ENCODE measurements at places on chromosomes 5 and 9.

DNA sequence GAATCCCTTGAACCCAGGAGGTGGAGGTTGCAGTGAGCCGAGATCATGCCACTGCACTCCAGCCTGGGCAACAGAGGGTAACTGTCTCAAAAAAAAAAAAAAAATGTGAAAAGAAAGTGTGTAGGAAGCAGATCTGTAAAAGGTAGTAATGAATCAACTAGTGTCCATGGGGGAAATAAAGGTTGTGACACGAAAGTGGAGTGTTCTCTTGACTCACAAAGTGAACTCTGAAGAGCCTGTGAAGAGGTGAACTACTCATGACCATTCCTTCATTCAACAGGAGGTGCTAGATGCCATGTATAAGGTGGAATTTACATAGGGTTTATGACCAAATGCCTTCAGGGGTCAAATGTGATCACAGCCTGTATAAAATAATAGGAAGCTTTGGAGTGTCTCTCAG lies 12.8 kb downstream of the IQGAP2 start:
- DNase-seq, result no peak

DNA sequence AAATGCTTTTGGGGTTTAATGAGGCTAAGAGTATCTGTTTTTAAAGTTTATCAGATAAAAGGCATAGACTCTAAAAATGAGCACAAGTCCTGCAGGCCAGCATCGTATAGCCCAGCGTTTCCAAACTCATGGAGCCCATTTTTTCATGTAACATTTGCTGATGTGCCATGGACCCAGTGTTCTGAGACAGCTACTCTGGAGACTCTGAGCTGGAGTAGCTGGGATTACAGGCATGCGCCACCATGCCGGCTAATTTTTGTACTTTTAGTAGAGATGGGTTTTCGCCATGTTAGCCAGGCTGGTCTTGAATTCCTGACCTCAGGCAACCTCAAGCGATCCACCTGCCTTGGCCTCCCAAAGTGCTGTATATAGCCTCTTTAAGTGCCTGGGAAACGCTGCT lies 15.8 kb downstream of the GLRX start:
- no peak for DNase-seq

DNA sequence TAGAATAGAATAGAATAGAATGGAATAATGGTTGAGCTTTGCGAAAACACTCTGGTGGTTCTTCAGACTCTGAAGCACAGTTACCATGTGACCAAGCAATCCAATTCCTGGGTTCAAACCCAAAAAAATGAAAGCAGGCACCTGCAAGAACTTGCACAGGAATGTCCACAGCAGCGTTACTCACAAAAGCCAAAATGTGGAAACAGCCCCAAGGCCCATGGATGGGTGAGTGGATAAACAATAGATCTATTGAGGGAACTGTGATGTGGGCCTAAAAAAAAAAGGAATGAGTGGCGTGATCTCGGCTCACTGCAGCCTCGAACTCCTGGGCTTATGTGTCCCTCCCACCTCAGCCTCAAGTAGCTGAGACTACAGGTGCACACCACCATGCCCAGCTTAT lies 21.4 kb upstream of the TMEM250 start:
- DNase-seq, result no peak

GRCh38 chr9:88534456-88535225 lies at the start of gene NXNL2:
TSS of gene NXNL2 (plus strand) at chr9:88535178. CDS start at chr9:88535435, 257 bp downstream.
- peak; percentile 60 for DNase-seq

GRCh38 chr9:87562530-87563170 lies 65.0 kb downstream of the DAPK1 start:
- DNase-seq, result no peak

DNA sequence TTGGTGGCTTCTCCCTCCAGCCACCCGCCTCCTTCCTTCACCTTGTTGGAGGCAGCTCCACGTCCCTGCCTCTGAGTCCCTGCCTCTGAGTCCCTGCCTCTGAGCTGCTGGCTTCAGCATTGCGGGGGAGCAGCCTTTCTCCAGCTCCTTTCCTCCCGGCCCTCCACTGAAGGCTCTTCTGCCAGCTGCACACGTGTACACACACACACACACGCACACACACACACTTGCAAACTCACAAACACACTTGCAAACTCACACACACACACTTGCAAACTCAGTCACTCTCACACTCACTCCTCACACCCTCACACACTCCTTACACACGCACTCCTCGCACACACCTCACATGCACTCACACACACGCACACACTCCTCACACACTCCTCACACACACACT lies 45.1 kb downstream of the C9orf50 start:
- peak; percentile 61 for DNase-seq

- no peak for DNase-seq
Observed at GRCh38 chr5:1750469-1750868, 49.2 kb downstream of the MRPL36 start.

GRCh38 chr9:92608909-92609445 lies 61.0 kb downstream of the IPPK start:
- DNase-seq, result peak; percentile 29

DNA sequence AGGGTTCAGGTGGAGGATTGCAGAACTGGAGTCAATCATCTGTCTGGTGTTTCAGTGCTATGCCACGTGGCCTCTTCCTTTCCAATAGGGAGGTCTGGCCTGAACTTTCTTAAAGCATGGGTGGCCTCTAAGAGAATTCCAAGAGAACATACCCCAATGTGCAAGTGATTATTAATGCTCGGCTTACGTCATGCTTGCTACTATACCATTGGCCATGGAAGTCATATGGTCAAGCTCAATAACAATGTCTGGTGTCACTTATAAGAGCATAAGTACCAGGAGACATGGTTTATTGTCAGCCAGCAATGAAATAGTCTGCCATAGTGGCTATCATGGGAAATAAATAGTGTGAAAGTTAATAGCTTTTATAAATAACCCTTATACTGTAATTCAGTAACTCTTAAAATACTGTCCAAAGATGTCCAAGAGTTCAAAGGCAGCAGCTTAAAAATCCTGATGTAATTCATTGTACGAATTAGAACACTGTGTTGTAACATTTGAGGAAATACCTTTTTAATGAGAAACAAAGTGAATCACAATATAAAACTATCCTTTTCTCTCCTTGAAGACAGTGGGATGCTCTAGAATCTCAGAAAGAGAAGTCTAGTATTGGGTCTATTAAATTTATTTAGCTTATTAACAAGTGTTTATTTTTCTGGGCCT lies 355.4 kb upstream of the PRR16 start:
- DNase-seq, result peak; percentile 22

- DNase-seq, result no peak
Observed at GRCh38 chr9:120770931-120771330, 22.3 kb downstream of the FBXW2 start.

GRCh38 chr5:67301285-67301903 lies 104.8 kb upstream of the CD180 start:
- no peak for DNase-seq

DNA sequence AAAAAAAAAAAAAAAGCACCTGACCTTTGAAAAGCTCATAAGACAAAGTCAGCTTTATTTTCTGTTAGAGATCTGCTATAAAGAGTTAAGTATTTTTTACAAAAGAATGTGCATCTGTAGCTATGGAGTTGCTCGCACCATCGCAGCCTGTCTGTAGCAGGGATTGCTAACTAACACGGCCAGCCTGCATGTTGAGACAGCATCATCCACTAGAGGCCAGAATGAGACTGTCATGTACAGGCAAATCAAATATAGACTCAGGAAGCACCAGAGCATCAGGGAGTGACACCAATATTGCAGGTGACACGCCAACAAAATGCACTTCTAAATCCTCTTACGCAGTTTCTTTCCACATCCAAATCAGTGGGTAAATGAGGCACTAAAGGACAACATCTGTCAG lies 136.3 kb upstream of the RASEF start:
- peak; percentile 62 for DNase-seq

- DNase-seq, result no peak
Observed at GRCh38 chr5:59767681-59768151, 125.8 kb downstream of the PDE4D start.

GRCh38 chr5:88888848-88889188 lies 5.8 kb upstream of the MEF2C start:
- no peak for DNase-seq

- no peak for DNase-seq
Observed at GRCh38 chr9:32525709-32526030, 326 bp downstream of the RIGI start.

DNA sequence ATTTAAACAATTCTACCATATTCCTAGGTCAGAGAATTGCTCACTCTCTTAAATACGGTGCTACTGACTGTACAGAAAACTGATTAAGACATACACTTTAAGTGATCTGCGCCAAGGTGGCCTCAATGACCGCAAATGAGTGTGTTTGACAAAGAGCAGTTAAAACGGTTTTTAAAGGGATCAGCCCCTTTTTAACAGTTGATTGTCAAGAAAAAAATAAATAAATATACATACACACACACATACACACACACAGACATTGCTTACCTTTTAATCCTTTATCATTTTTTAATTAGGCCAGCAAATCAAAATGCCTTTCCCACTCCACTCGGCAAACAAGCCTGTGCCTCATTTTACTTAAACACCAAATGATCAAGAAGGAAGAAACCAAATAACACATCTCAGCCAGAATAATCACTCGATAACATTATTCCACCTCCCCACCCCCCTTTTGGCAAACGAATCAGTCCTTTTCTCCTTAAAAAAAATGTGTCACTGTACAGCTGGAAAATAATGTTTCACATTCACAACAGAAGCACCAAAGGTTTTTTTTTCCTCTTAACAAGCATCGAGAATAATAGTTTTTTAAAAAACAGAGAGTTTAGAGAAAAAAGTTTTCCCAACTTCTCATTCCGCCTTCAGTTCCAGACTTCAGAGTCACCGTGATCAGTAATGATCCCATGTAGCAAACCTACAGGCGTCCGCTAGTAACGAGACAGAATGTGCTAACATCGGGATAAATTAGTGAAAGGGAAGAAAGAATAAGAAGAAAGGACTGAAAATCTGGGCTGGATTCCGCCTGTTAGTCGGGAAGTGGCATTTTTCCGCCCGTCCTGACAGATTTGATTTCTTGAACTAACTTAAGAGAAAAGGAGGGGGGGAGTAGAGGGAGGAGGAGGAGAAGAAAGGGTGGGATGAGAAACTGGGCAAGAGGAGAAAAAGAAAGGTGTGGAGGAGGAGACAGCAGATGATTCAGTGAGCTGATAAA lies at the start of gene ZNF608:
Gene ZNF608 (minus strand): TSS at position 712 of the 988 bp plus-strand sequence. CDS start 1,650 bp downstream, outside the sequence.
- DNase-seq, result peak; percentile 92

DNA sequence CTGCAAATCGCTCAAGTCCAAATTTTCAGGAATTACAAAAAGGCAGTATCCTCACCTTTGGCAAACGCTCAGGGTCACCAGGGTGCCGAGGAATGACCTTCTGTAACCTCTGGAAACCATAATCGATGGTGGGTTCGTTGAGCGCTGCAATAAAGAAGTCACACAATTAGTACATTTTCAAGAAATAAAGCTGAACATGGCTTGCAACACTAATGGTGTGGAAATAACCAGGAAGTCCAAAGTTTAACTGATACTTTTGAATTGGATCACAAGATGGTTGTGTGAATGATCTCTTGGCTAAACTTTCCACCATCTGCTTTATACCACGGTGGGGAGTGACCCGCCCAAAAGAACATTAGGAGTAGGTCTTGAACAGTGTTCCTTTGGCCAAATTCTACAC lies 368.7 kb downstream of the EBF1 start:
- no peak for DNase-seq

DNA sequence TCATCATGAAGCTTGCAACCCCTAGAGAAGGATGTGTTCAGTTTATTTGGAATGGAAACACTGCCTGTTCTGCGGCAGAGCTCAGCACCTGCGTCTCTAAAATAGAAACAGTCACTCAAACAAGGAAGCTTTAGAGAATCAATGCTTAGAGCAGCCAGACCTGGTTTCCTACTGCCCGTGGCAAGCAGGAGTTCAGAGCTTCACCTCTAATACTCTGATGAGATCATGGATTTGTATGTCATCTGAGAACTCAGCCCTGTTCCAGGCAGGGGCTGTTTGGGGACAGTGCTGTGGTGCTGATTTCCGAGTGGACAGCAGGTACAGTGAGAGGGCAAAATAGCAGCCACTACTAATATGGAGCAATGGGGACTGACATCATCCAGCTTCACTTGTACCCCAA lies 236.0 kb upstream of the IRX1 start:
- DNase-seq, result no peak

GRCh38 chr5:38670878-38671277 lies 114.4 kb upstream of the LIFR start:
- no peak for DNase-seq

GRCh38 chr5:37791321-37791720 lies 48.5 kb downstream of the GDNF start:
- no peak for DNase-seq

- DNase-seq, result no peak
Observed at GRCh38 chr9:87686520-87687090, 39.3 kb upstream of the CTSL start.

DNA sequence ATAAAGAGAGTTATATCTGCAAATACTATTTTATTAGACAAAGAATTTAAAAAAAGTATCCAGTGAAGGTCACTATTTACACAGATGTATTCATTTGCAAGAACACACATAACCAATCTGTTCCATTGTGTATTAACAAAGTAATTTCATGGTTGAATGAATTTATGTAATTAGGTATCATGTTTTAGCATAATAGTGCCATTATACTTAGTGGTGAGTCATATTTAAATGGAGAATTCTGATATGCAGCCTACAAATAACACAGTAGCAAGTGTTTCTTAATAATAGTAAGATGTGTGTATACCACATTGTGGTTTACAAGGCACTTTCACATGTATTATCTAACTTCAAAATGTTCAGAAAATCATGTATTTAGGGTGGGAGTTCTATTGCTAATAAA lies 1028.5 kb upstream of the ACO1 start:
- no peak for DNase-seq

DNA sequence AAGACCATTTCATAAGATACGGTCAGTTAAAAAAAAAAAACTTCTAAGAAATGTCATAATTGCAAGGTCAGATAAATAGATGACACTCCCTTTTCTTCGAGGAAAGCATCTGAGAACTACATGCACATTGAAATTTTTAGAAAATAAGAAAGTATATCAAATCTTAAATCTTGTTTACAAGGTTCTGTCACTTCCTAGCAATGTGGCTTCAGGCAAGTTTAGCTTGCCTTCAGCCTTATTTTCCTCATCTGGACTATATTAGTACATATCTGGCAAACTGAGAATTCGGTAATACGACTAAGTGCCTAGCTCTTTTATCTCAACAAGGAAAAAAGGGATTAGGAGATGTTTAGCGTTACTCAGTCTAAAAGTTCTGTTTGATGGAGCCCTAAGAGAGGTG lies 32.5 kb upstream of the OR2K2 start:
- DNase-seq, result no peak

- DNase-seq, result no peak
Observed at GRCh38 chr5:3269395-3270169, 326.1 kb upstream of the IRX1 start.

DNA sequence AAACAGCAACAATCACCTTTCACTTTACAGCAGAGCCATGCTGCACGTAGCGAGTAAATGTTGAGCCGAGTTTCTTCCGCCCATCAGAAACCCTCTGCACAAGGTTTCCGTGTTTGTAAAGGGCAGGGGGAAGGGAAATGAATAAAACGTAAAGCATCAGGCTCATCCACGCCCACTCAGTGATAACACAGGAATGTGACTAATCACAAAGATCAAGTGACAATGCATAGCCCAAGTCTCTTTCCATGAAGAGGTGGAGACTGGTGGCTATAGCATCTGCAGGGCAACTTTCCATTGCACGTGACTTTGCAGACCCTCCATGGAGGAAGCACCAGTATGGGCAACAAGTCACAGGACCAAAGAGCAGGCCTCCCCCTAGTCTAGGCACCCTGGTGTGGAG lies 56.6 kb downstream of the CAMSAP1 start:
- DNase-seq, result no peak

- DNase-seq, result peak; percentile 53
Observed at GRCh38 chr9:19049917-19050636, 850 bp downstream of the RRAGA start.

All from cardiac muscle cell (in vitro differentiated cells and primary cell).